ENCODE measurements at places on chromosomes 3 and 15.

GRCh38 chr15:88797663-88798339 lies 5.4 kb upstream of the ACAN start:
- no peak for DNase-seq

- no peak for DNase-seq
Observed at GRCh38 chr3:98829246-98829832, 66.2 kb downstream of the ST3GAL6 start.

DNA sequence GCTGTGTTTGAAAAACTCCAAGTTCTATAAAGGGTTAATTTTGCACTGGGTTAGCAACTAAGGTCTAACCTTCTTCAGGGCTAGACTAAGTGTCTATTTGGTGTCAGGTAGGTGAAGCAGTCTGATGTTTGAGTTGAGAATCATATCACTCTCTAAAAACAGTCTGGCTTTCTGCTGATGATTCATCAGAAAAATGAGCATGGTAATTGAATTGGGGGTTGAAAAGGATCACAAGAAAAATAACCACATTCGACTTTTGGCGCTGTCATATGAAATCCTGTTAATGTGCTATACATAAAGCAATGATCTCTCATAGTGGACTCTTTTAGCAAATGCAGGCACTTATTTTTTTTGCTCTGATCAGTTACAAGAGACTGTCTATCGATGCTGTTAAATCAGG lies 242.2 kb upstream of the AZI2 start:
- no peak for DNase-seq

DNA sequence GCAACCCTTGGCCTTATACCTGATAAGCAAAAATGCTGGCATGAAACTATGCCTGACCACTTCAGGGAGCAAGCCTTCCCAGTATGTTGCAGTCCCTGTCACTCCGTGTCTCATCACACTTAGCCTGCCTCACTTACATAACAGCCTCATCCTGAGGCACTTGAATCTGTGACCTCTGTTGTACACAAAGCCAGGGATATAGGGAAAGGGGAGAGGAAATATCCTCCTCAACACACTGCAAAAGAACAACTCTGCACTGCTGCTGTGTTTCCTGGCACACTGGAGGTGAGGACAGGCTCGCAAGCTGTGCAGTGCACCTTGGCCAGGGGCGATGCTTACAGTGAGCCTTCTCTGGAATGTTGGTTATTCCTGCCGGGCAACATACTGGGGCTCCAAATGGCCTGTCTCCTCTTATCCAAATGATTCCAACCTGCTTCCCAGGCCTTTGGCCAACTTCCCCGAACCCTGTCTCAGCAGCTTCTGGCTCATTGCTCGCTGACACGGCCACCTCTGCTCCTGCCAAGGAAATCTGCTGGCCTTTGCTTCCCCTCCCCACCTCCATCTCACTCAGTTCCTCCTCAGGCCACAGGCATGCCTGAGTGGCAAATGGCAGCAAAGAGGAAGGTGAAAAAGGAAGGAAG lies 109.2 kb downstream of the CD47 start:
- no peak for DNase-seq

GRCh38 chr15:79190093-79190492 lies 92.4 kb upstream of the ANKRD34C start:
- DNase-seq: no peak

DNA sequence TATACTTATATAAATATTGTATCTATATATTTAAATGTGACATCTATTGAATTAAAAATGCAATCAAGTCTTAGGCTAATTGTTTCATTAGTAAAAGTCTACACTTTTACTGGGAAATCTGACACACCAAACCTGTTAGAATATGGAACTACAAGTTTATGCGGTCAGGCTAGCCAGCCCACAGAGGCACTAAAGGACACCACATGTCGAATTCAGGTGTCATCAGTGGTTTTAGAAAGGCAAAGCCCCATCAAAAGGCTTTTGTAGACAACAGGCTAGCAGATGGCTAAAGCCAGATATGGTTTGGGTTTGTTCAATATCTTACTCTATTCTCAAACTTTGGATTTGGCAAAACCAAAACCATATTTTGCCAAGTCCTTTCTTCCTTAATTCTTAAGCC lies 411.0 kb downstream of the MECOM start:
- DNase-seq: no peak

- no peak for DNase-seq
Observed at GRCh38 chr3:120102232-120102631, 8.0 kb upstream of the GSK3B start.

DNA sequence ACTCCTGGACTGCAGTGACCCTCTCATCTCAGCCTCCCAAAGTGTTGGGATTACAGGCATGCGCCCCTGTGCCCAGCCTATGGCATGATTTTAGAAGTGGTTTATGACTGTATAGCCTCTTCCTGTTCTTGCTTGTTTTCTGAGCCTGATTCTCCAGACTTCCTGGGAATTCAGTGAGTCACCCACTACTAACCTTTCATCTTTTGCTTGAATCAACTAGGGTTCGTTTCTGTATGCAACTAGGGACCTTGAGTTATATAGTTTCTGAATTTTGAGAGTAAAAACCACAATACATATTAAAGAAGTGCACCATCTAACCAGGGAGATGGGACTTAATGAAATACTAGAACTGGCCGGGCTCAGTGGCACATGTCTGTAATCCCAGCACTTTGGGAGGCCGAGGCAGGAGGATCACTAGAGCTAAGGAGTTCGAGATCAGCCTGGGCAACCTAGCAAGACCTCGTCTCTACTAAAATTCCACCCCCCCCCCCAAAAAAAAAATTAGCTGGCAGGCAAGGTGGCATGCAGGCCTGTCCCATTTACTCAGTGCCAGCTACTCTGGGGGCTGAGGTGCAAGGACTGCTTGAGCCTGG lies 76.0 kb downstream of the ZNF609 start:
- DNase-seq: peak; percentile 42

DNA sequence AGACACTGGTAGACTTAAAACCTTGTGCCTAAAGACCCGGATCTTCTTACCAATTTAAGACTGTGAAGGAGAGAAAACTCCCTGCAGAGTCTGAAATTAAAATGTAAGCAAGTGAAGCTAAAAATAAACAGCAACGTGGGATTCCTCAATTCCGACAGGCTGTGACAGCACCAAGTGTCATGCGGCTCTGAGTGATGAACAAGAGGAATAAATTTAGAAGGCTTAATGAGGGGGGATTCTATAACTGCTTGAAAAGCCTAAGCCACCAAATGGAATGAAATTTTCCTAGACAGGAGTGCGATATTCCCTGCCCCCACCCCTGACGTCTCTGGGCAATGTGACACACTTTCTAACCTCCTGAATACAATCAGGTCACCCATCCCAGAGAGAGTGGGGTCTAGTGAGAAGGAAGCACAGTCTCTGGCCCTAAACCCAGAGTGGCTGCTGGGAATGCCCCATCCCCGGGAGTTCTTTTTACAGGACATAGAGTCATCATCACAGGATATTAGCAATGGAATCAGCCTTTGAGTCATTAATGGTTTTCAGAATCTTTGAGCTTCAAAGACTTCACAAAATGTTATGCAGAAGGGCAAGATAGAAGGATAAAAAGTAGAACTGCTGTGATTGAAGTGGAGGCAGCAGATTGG lies 114.3 kb downstream of the EDEM1 start:
- no peak for DNase-seq

DNA sequence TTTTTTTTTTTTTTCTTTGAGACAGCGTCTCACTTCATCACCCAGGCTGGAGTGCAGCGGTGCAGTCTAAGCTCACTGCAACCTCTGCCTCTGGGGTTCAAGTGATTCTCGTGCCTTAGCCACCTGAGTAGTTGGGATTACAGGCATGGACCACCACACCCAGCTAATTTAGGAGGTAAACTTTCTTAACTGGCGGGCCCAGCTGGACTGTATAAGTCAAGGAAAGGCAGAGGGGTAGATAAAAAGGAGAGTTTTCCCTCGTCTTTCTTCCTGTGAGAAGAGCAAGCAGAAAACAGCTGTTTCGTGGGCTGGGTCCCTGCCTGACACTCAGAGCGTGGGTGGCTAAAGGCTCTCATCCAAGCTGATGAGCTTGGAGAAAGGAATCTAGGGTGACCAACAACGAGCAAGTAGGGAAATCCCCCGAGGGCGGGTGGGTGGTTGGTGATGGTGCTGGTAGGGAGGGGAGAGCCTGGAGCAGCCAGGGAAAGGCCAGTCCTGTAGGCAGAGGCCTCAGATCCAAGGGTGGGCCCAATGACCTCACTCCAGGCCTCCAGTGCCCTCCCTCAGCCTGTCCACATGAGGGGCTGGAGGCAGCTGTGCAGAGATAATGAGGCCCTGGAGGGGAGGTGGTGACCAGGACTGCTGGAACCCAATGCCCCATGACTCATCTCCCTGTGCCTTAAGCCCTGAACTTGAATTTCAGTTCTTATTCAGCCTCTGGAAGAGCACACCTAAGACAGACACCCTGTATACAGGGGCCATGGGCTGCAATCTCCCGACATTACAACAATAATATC lies 43.1 kb upstream of the LIMD1 start:
- DNase-seq: peak; percentile 76

GRCh38 chr15:52078876-52079700 lies 33.5 kb downstream of the BCL2L10 start:
- DNase-seq: peak; percentile 21

GRCh38 chr15:99979371-99979770 lies 246.1 kb upstream of the LYSMD4 start:
- DNase-seq: no peak

DNA sequence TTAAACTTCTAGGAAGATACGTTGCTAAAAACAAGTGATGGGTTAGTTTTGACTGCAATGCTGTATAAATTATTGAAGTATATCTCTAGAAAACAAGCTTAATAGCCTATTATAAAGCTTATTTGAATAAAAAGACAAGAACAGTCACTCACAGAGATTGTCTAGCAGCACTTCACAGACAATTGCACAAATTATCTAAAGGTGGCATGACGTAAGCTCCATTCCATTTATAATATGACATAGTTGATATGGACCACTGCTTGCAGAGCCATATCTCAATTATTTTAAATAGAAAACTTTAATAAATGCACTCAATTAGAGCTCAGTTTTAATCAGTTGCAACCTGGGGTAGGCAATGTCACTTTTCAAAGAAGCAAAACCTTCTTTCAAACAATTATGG lies 319.9 kb upstream of the GBE1 start:
- DNase-seq: no peak

DNA sequence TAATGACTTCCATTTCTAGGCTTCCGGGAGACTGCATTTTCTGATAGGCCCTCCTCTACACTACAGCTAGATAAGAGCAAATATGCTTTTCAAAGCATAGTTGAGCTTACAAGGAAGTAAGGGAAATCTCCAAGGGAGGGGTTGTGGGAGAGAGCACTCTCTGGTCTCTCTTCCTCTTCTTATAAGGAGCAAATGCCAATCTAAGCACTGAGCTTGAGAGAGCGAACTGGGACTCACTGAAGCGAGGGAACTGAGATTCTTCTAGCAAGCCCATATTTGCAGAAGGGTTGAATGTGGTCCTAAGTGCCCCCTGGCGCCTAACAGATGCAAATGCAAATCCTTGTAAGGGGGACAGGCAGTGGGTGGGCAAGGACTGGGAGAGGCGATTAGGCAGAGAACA lies 164.8 kb downstream of the ERC2 start:
- peak; percentile 10 for DNase-seq

GRCh38 chr3:134709561-134710312 lies 58.9 kb upstream of the KY start:
- DNase-seq: no peak

DNA sequence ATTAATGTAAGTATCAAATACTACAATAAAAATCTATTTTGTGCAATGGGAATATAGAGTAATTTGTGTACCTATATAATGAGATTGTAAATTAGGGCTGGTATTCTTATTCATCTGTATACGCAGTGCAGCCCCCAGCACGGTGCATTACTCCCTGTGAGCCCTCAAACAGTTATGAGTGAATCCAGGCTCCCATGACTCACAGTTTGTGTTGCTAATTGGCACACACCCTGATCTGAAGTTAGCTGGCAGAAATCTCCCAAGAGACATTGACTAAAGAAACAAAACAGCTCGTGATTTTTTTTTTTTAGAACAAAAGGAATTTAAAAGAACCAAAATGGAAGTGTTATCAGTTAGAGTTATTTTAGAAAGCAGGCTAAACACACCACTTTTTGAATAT lies 15.7 kb downstream of the GK5 start:
- peak; percentile 21 for DNase-seq

- no peak for DNase-seq
Observed at GRCh38 chr3:156781310-156782230, 44.6 kb upstream of the LEKR1 start.

- DNase-seq: peak; percentile 84
Observed at GRCh38 chr3:46935168-46935858, 41.2 kb downstream of the CCDC12 start.

- no peak for DNase-seq
Observed at GRCh38 chr3:169058681-169059080, 604.8 kb downstream of the MECOM start.

DNA sequence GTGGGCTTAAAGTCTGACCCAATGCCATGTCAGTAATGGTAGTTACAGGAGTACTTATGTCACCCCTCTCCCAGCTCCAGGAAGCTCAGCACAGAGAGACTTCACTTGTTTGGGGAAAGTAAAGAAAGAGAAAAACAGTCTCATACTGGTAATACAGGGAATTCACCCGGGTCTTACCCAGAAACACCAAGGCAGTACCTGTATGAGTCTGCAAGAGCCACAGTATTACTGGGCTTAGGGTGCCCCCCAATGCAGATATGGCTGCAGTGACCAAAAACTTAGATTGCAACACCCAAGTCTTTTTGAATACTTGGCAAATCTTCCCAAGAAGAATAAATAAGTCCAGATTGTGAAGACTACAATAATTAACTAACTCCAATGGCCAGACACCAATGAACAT lies 622.1 kb downstream of the IGSF11 start:
- DNase-seq: no peak

DNA sequence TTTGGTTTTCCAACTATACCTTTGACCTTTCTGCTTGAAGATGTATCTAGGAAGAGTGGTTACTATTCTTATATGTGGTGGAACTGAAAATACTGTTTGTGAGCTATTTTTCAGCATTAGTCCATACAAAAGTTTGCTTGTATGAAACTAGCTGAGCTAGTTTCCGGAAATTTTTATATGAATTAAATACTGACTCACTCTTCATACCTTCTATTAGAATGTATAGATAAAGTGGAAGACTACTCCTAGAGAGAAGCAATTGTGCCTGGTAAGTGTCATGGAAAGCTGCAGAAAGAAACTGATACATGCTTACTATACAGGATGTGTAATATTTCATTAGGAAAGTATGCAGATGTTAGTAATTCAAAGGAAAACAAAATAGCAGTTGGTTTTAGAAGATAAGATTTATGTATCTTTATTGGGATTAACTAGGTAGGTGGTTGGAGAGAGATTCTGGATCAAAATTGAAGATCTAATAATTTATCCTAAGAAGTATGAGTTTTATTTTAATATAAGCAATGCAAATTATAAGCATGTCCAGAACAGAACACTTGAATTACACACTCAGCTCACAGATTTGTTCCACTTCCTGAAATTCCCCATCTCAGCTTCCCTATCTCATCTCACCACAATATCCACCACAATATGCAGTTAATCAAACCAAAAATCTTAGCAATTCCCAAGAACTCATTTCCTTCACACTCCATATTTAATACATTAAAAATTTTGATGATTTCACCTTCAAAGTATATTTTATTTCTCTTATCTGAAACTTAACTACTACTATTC lies 82.8 kb downstream of the BCHE start:
- peak; percentile 24 for DNase-seq

- DNase-seq: no peak
Observed at GRCh38 chr15:43376017-43376705, 5.3 kb downstream of the TUBGCP4 start.
